Stimulated activated naive CD4-positive, alpha-beta T cell treated with Interleukin-2 at 50 U/mL for 16 hours (primary cell): ENCODE measurements at places on chromosomes 16 and 17.

- DNase-seq: no peak
These were observed 798.1 kb downstream of the KCNJ18 start for GRCh38 chr17:22490399-22490798.

DNA sequence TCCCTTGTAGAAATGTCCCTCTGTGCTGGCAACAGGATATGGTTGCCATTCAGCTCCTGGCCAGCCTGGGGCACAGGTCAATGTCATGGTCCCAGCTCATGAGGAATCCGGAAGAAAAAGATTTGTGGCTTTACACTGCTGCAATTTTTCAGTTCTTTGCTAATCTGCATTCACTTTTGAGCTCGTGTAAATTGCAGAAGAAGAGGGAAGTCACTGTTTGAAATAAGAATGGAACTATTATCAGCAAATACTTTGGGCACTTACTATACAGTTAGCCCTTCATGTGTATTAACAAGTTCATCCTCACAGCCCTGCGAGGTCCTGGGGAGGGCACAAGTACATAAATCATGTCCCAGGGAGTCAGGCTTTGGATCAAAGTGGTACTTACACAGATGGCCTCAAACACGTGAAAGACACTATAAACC is 14.2 kb downstream of the SLC47A2 start:
- DNase-seq: no peak

GRCh38 chr17:19391432-19391831 is 4.4 kb upstream of the MFAP4 start:
- no peak for DNase-seq

DNA sequence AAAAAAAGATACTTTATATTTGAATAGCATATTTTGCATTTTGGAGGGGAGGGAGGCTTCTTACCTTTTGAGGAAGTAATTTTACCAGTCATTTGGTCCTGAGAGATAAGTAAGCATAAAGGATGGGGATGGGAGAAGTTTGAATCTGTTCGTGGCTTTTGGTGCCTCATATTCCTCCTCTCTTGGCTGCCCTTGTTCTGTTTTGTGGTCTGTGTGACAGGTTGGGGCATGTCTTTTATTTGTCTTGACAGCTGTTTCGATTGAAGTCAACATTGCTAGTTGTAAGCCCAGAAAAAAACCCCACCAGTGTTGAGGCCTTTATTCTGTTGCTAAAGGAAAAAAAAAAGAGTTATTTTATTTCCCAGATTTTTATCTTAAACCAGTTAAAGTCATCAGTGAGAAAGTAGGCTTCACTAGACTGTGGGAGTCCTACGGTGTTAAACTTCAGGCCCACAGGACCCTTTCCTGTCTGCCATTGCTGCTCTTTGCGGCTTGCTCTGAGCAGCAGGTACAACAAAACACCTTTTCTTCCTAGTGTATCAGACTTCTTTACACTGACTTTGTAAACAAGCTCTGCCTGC is 11.4 kb downstream of the SLC7A6 start:
- DNase-seq: peak; percentile 12

DNA sequence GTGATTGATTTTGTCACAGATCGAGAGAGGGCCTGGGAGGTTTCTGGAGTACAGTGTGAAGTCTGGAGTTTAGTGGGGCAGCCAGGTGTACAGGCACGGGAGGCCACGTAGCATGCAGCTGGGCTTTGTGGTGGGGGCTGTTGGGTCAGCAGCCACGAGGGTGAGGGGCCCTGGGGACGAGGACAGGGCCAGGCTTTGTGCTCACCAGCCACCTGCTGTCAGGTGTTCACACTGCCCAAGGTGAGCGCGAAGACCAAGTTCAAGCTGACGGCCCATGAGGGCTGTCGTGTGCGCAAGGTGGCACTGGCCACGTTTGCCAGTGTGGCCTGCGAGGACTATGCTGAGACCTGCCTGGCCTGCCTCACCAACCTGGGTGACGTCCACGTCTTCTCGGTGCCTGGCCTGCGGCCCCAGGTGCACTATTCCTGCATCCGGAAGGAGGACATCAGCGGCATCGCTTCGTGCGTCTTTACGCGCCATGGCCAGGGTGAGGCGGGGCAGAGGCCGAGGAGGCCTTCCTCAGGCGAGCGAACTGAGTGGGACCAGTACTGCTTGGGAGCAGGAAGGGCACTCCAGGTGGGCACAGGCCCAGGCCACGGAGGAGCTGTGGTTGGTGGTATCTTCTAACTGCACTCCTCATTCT is 15.9 kb downstream of the LLGL1 start:
- DNase-seq: no peak

DNA sequence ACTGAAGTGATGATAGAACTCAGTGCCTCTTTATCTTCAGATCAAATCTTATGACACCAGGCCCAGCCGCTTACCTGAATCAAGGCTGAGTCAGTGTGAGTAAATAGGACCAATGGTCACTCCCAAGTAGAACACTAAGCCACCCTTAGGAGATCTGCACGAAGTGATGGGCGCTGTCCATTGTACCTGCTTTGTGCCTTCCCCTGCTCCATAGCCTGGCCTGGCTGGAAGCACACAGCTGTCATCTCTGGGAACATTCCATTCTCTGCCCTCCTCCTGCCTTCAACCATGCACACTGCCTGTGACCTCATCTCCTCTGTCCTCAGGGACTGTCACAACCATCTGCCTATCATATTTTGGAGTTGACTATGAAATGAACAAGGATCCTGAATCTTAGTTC is 279.5 kb upstream of the ASIC2 start:
- no peak for DNase-seq

DNA sequence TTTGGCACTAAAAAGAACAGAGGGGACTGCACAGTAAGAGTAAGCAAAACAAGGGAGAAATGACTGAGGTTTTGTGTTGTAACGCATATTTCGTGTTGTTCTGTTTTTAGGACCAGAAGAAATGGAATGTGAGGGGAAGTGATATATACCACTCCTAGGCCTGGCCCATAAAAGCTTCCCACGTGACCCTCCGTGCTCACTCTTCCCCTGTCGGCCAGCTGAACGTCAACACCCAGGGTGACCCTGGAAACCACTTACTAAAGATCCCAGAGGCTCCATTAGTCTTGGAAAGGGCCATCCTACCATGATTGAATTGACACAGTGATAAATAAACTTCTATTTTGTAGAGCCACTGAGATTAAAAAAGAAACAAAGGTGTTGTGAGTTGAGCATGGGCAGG is 79.8 kb downstream of the HELZ start:
- DNase-seq: no peak

DNA sequence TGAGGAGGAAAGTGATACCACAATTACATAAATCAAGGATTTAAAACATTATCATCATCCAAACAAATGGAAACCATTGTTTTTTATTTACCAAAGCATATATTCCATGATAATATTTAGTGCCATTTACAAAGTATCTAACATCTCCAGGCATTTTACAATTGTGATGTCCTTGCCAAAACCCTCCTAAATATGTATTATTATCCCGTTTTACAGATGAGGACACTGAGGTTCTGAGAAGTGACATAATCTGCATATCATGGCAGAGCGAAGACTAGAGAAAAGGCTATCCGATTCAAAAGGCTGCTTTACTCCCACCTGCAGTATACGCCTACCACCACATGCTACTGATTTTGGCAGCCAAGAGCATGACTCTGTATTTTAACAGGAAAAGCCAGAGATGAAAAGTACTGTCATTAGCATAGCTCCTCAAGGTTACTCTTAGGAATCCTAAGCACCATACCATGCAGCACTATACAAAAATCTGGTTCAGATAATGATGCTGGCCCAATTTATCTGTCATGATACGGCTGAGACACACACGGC is 301.4 kb downstream of the CA10 start:
- no peak for DNase-seq

DNA sequence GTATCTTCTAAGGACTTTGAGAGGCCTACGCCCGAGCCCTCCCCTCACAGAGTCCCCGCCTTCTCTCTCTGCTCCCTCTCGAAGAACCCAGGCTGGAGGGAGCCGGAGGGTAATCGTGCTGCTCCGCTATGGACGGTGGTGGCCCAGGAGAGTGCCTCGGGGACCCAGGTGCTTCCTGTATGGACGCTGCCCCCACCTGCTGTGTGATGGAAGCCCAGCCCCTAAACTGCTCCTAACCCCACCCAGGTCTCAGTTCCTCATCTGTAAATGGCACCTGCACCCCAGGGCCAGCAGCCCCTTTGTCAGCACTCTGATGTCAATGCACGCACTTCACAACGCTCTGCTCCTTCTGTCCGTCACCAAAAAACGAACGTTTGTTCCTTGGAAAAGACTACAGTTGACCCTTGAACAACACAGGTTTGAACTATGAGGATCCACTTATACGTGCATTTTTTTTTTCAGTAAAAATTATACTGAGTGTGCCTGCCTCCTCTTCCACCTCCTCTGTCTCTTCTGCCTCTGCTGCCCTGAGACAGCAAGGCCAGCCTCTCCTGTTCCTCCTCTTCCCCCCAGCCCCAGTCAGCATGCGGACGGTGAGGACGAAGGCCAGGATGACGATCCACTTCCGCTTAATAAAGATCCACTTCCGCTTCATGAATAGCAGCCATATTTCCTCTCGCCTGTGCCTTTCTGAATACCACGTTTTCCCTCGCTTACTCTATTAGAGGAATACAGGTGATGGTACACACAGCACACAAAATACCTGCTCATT is 118.3 kb downstream of the BANP start:
- DNase-seq: no peak

- DNase-seq: peak; percentile 51
These were observed 81.1 kb downstream of the ANKRD11 start for GRCh38 chr16:89409161-89409711.
